ENCODE measurements at places on chromosomes 5 and 9.
A peak's percentile ranks its signal among the peaks of the same experiment; 100 is the strongest.

DNA sequence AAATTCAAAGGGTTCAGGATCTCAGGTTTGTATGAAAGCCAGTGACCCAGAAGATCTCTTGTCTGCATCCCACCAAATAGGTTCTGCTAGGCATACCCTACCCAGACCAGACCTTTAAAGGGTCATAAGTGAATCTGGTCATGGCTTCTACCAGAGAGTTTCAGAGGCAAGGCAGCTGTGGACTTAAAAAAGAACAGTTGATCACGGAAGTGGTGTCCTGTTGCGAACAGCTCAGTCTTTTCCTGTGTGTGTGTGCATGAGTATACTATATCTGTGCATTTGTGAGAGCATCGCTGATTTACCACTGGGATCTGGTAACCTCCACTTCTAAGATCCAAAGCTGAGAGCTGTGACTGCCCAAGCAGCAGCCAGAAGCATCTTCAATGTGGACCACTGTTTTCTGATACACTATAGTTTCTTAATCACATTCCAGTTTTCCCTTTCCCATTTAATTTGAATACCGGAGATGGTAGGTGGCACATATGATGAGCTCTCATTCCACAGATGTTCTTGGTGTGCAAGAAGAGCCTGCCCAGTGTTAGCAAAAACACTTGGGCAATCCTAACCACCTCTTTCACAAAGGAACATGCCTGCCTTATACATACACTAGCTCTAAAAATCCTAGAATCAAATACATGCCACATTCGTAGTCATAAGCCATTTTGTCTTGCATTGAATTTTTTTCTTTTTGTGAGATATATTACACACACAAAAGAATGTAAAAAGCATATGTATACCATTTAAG is 36.2 kb upstream of the OR2S2 start:
- no peak overlapping the region for H3K27ac ChIP-seq
- no peak overlapping the region for H3K4me3 ChIP-seq
- DNase-seq = no peak
- peaks cover 60% of the 10 kb centered on the region for H3K27me3 ChIP-seq
- no peaks in the 10 kb centered on the region for H3K4me1 ChIP-seq

GRCh38 chr5:11520241-11520930 is 383.9 kb downstream of the CTNND2 start:
- H3K27me3 ChIP-seq = no peaks in the 10 kb centered on the region
- no peaks in the 10 kb centered on the region for H3K4me1 ChIP-seq
- no peak overlapping the region for H3K27ac ChIP-seq
- no peak for DNase-seq
- H3K36me3 ChIP-seq = no peaks in the 10 kb centered on the region

DNA sequence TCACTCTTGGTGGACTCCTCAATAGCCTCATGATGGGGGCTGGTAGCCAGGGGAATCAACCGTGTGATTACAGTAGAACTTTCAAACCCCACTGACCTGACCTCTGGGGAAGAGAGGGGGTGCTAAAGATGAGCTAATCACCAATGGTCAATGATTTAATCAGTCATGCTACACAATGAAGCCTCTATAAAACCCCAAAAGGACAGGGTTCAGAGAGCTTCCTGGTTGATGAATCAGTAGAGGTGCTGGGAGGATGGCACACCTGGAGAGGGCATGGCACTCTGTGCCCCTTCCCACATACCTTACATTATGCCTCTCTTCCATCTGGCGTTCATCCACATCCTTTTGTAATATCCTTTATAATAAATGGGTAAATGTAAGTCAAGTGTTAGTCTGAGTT is 8.9 kb upstream of the SH3TC2 start:
- H3K27ac ChIP-seq = no peak overlapping the region
- H3K36me3 ChIP-seq = no peaks in the 10 kb centered on the region
- H3K4me3 ChIP-seq = no peak overlapping the region
- no peak for DNase-seq
- peaks cover 59% of the 10 kb centered on the region for H3K27me3 ChIP-seq

DNA sequence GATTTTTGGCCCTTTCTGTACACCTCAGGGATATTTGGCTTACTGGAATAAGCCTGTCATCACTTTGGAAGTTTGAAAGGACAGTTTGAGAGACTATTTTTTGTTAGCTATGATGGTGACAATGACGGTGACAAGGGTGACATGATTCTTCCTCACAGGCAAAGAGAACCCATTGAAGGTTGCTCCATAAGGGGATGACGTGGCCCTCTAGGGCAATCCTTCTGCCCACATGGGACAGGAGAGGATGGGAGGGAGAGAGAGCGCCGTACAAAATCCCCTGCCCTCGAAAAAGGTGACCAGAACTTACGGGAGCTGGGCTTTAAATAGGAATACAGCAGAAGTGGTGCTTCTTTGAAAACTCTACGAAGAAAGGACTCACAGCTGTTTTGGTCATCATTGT is 22.6 kb downstream of the HRH2 start:
- H3K27ac ChIP-seq = no peak overlapping the region
- H3K4me1 ChIP-seq = peaks cover 3% of the 10 kb centered on the region
- DNase-seq = no peak
- H3K4me3 ChIP-seq = no peak overlapping the region

- H3K4me3 ChIP-seq = peak overlapping the region; percentile 96
- peak overlapping the region; percentile 99 for H3K27ac ChIP-seq
- H3K4me1 ChIP-seq = peaks cover 59% of the 10 kb centered on the region
- H3K27me3 ChIP-seq = no peaks in the 10 kb centered on the region
Measured at GRCh38 chr9:114588651-114589526, 1.3 kb downstream of the ATP6V1G1 start.

DNA sequence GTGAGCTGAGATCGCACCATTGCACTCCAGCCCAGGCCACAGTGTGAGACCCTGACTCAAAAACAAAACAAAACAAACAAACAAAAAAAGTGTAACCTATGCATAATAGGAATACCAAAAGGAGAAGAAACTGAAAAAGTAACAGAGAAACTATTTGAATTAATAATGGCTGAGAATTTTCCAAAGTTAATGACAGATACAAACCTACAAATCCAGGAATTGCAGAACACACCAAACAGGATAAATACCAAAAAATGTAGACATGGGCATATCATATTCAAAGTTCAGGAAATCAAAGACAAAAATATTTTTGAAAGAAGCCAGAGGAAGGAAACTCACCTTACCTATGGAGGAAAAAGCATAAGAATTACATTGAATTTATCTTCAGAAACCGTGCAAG is 383.7 kb upstream of the POU5F2 start:
- no peak overlapping the region for H3K27ac ChIP-seq
- peaks cover 39% of the 10 kb centered on the region for H3K27me3 ChIP-seq
- no peak overlapping the region for H3K4me3 ChIP-seq
- no peaks in the 10 kb centered on the region for H3K4me1 ChIP-seq
- DNase-seq = no peak

GRCh38 chr5:158569534-158569933 is 530.2 kb downstream of the EBF1 start:
- no peaks in the 10 kb centered on the region for H3K4me1 ChIP-seq
- H3K27me3 ChIP-seq = no peaks in the 10 kb centered on the region
- DNase-seq = no peak
- no peaks in the 10 kb centered on the region for H3K36me3 ChIP-seq
- no peak overlapping the region for H3K27ac ChIP-seq
- H3K4me3 ChIP-seq = no peak overlapping the region

GRCh38 chr9:106286249-106286648 is 576.7 kb upstream of the ZNF462 start:
- no peaks in the 10 kb centered on the region for H3K36me3 ChIP-seq
- H3K4me1 ChIP-seq = no peaks in the 10 kb centered on the region
- no peak overlapping the region for H3K4me3 ChIP-seq
- H3K27ac ChIP-seq = no peak overlapping the region
- no peak for DNase-seq

GRCh38 chr5:142404046-142404477 is 79.2 kb upstream of the SPRY4 start:
- H3K27ac ChIP-seq = no peak overlapping the region
- H3K27me3 ChIP-seq = peaks cover 6% of the 10 kb centered on the region
- no peak for DNase-seq
- no peaks in the 10 kb centered on the region for H3K36me3 ChIP-seq
- no peak overlapping the region for H3K4me3 ChIP-seq

- H3K4me1 ChIP-seq = no peaks in the 10 kb centered on the region
- no peak overlapping the region for H3K4me3 ChIP-seq
- no peaks in the 10 kb centered on the region for H3K27me3 ChIP-seq
Measured at GRCh38 chr5:116785106-116785505, 210.5 kb upstream of the SEMA6A start.

DNA sequence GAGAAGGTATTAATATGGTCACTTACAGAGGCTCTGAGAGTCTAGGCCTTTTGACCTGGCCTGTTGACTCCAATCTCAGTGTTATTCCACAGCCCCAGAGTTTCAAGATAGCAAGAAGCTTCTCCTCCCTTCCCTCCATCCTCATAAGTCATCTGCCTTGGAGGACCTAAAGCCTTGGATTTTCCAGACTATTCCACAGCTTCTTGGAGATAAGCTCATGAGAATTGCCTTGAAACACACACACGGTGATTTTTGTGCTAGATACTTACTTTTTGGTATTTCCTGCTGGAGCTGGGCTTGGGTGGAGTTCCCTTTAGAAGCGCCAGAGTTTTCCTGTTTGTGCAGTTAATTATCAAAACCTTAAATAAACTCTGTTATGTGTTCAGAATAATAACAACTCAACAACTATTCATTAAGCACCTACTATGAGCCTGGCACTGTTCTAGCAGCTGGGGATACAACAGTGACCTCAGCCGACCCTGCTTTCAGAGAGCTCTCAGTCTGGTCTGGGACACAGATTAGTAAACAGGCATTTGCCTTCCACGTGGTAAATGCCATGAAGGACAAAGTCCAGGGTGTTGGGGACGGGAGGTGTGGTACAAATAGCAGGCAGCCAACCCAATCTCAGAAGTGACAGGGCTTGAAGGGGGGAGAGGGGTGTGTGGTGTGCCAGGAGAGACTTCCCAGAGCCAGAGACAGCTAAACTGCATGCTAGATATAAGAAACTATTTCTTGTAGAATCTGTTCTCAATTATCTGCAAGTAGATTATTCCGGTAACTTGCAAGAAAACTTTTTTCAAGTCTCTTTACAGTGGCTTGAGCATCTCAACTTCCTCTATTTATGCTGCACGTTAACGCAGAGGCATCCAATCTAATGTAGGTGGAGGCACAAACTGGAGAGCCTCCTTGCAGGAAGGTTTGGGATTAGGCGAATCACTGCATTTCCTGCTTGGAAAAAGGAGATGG is 55.9 kb upstream of the KLF9 start:
- H3K27me3 ChIP-seq = no peaks in the 10 kb centered on the region
- H3K36me3 ChIP-seq = no peaks in the 10 kb centered on the region
- DNase-seq = no peak
- peak overlapping the region; percentile 3 for H3K27ac ChIP-seq

- H3K36me3 ChIP-seq = no peaks in the 10 kb centered on the region
- no peak overlapping the region for H3K27ac ChIP-seq
- no peak for DNase-seq
- peaks cover 14% of the 10 kb centered on the region for H3K27me3 ChIP-seq
- no peak overlapping the region for H3K4me3 ChIP-seq
Measured at GRCh38 chr9:114196979-114197622, 41.8 kb downstream of the COL27A1 start.

DNA sequence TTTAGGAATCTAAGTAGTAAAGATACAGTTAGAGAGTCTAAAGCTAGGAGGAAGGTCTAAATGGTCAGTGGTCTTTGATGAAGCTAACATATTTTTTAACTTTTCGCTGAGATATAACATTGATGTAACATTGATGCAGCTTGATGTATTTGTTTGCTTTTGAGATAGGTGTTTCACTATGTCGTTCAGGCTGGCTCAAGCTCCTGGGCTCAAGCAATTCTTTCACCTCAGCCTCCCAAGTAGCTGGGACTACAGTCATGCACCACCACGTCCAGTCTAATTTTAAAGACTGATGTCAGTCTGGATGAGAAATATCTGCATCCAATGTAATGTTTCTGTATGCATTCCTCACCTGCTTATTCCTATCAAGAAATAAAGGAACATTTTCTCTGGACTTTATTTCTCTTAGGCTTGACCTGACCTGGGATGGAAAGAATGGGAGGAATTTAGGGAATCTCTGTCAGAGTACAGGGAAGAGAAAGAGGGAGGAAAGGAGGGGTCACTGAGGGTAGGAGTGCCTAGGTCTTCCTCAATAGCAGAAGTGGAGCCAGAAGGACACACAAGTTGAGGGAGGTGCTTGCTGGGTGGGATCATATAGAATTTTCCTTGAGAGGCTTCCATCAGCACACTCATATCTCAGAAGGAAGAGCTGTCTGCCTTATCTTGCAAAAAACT is 101.5 kb upstream of the GPBP1 start:
- H3K27me3 ChIP-seq = peaks cover 25% of the 10 kb centered on the region
- H3K36me3 ChIP-seq = no peaks in the 10 kb centered on the region
- no peaks in the 10 kb centered on the region for H3K4me1 ChIP-seq
- no peak overlapping the region for H3K4me3 ChIP-seq
- H3K27ac ChIP-seq = no peak overlapping the region

DNA sequence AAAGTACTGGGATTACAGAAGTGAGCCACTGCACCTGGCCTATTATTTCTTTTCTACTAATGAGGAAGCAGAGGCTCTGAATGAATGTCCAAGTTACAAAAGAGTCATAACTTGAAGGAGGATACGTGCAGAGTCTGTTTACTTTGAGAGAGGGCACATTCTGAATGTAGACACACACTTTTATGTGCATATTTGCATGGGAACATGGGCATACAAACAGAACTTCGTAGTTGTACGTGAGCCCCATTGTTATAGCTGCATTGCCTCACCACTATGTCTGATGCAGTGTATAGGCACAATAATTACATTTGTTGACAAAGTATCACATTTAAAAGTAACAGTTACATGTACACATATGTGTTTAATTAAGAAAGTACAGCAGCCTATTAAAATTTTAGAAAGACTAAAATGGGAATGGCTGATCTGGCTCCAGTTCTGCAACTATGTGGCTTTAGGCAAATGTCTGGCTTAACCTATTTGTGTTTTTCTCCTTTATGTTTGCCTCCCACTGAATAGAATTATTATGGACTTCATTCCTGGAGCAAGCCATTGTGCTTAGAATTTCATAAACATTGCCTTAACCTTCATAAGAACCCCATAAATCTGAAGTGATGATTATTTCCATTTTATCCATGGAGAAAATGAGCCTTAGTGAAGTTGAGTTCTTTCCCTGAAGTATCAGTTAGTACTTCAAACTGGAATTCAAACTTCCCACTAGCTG is 3.0 kb upstream of the DPYSL3 start:
- no peak overlapping the region for H3K4me3 ChIP-seq
- no peak for DNase-seq
- H3K27me3 ChIP-seq = peaks cover 57% of the 10 kb centered on the region
- no peaks in the 10 kb centered on the region for H3K36me3 ChIP-seq
- no peak overlapping the region for H3K27ac ChIP-seq
